Stimulated activated CD8-positive, alpha-beta memory T cell treated with anti-CD3 and anti-CD28 coated beads, Interleukin-7, amount 100 ng/mL, for 48 hours (primary cell): ENCODE measurements at places on chromosomes 2 and 18.
A peak's percentile ranks its signal among the peaks of the same experiment; 100 is the strongest.

DNA sequence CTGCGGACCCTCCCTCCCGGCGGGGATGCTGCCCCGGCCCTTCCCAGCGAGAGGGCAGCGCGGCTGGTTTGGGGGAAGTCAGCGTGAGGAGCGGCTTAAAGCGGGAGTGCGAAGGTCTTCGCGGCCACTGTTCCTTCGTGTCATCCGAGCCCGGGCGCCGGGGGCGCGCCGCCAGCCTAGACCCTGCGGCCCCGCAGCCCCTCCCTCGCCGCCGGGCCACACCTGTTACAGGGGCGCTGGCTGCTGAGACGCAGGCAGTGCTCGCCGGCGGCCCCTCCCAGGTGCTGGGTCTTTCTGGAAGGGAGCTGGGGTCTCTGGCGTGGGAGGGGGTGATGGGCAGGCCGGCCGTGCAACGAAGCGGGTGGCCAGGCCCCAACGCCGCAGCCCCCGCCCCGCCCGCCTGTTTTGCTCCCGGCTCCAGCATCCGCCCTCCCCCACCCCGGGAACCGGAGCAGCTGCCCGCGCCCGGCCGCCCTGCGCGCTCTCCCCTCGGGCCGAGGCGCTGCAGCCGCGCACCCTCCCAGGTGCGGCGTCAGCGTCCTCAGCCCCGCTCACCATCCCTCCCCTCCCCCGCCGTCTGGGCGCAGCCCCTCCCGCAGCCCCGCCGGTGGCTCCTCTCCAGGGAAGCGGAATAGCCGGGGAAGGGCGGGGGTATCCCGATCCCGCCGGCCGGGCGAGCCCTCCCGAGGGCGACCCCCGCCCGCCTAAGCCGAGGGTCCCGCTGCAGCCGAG, 727 bp downstream of the KIF1A start:
- no peak for DNase-seq

GRCh38 chr2:45652090-45653031, 886 bp downstream of the PRKCE start:
- no peak for DNase-seq

DNA sequence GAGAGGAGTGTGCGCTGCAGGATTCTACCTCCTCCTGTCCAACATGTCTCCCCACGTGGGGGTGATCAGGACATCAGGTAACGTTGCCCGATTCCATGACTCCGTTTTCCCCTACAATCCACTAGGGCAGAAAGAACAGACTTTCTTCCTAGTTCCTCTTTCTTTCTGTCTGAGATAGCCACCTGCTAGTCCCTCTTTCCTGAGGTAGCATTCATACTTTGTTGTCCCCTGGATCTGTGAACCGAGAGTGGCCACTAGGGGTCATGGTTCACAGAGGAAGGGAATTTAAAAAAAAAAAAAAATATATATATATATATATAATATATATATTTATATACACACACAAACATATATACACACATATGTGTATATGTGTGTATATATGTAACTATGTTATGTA, 210.0 kb upstream of the ZNF521 start:
- no peak for DNase-seq

DNA sequence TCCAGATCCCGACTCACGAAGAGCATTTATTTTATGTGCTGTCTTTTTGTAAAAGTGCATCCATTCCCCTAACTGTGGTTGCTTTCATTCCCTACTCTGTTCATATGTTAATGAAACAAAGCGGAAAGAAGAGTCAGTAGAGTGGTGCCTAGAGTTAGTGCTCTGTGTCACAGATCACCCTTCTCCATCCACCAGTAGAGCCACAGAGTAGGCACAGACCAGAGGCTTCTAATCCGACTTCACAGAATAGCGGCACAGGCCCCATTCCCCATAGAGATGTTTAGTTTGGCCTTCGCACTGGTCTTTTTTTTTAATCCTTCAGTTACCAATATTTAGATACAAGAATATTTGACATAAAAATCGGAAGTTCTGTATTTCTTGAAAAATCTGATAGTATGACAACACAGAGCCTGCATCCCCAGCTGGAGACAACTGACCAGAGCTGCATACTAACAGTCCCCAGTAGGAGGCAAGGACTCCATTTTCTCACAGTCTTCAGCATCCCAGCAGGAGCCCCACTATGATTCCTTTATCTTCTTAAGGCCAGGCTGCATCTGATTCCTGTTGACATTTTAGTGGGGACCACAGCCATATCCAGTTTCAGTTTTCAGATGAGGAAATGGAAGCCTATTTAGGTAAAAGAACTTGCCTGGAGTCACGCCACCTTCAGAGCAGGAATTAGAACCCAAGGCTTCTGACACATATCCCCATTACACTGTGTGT, 7.0 kb downstream of the G6PC2 start:
- no peak for DNase-seq

- no peak for DNase-seq
These were observed 83.3 kb downstream of the MALT1 start for GRCh38 chr18:58754544-58755068.

DNA sequence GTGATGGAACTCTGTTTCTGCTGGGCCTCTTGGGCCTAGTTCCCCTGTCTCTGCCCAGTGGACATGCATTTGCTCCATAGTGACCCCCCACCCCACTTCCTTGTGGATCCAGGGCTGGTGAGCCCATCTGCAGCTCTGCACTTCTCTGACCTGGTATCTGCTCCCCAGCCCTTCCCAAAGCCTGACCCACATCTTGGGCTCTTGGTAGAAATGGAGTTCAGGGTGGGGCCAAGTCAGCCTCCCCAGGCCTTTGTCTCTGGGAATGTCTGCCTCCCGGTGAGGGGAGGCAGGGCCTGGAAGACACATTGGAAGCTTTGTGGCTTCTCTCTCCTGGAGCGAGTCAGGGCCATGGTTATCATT, 6.3 kb upstream of the TRAF3IP1 start:
- no peak for DNase-seq

- no peak for DNase-seq
These were observed 124.5 kb downstream of the DCDC2C start for GRCh38 chr2:3827673-3828575.

DNA sequence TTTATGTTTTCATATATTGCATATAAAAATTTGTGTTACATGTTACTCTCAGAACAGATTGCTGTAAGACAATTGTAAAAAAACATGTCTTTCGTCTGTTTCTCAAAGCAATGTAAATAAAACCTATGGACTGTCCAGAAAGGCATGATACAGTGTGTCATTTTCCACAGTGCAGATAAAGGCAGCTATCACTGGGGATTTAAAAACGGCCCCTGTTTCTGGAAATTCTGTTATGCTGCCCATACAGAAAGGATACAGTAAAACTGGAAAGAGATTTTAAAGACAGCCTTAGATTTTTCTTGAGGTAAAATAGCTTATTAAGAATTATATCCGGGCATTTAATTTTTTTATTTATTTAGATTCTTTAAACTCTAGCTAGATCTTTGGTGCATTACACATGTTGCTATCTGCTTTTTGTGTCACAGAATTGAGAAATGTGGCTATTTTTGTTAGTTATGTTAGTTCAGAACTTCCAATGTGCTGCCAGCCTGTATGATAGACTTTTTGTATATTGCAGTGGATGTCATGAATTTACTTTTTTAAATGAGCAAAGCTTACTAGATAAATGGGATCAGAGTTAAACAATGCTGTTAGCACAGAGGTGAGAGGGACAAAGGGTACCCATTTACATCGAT, 859 bp upstream of the INO80D start:
- DNase-seq = no peak

DNA sequence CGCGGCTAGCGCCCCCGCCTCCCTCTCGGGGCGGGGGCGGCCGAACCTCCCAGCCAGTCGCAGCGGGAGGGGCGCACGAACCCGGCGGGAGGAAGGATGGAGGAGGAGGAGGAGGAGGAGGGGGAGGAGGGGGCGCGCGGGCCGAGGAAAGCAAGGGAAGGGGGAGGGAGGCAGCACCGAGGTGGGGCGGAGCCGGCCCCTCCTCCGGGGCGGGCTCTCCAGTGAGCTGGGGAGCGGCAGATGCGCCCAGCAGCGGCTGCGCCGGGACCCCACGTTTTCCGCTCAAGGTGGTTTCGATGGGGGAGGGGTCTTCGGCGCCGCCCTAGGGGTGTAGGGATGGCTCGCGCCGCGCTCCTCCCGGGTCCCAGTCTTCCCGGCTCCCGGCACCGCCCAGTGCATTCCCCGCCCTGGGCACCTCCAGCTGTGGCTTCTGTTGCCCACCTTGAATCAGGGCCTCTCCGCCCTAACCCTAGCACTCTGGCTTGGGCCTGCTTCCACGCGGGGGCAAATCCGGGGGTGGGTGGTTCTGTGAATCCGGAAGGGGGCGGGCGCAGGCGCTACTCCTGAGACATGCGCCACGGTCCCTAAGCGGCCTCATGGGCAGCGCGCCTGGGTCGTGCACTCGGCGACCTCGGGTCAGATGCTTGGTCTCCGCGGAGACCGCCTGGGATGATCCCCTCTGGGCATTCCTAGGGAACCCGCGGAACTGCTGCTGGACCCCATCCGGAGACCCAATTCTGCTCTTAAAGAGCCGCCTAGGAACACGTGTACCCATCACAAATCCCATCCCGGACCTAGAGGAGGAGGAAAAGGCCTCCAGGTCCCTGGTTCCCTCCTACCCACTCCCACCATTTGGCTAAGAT, at the start of gene FBXO41:
Gene FBXO41 (minus strand): TSS at position 183 of the 863 bp plus-strand sequence. CDS start 14,848 bp downstream, outside the sequence.
- peak; percentile 76 for DNase-seq

- DNase-seq = no peak
These were observed 107.9 kb downstream of the MAP4K4 start for GRCh38 chr2:101805152-101806088.

GRCh38 chr2:144996225-144996795, 476.4 kb upstream of the ZEB2 start:
- DNase-seq = no peak

DNA sequence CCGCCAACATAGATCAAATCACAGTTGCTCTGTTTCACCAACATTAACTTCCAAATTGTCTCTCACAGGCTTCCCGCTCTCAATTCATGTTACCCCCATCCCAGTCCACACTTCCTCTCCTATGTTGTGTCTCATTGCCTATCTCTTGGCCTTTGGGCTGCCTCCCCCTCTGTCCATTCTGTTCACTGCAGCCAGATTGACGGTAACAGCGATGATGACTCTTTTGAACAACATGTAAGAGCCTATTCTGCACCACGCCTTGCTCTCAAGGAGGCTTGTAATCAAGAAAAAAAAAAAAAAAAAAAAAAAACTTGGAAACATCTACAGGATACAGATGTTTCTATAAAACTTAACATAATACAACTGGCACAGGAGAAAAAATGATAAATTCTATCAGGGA, 77.3 kb upstream of the RMDN2 start:
- DNase-seq = no peak

GRCh38 chr18:75377926-75378325, 49.6 kb downstream of the SMIM21 start:
- no peak for DNase-seq

DNA sequence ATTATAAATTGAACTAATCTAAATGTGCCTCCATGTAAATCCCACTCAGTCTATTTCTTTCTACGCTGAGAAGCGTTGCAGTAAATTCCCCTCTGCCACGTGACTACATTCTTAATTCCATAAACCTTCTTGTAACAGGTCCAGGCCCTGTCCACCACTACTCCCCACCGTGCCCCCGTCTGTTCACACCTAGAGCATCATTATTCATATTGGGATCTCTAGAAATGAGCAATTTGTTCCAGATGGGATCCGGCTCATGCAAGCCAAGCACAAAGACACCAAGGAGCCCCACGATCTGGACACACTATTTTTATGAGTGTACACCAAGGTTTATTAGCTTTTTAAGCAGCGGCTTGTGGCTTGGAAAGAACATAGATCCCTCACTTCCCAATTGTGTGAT, 38.2 kb downstream of the BOLA3 start:
- DNase-seq = no peak

DNA sequence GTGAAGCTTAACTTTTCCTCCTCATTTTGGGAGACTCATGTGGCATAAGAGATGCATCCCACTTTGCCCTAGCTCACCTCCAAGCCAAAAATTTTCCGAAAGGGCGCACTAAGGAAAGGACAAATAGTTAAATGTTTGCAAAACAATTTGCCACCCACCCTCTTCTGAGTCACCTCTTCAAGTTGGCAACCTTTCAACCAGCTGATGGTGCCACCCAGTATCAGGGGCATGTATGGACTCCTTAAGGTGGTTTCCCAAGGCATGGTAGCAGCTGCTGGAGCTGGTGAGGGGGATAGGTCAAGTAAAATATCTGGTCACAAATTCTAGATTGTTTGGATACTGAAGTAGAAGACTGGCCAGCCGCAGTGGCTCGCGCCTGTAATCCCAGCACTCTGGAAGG, 17.2 kb upstream of the ITGAV start:
- no peak for DNase-seq

- no peak for DNase-seq
These were observed 18.7 kb downstream of the ITPRID2 start for GRCh38 chr2:181910028-181910831.

GRCh38 chr2:127011796-127012195, 95.2 kb downstream of the BIN1 start:
- DNase-seq = no peak

- DNase-seq = no peak
These were observed 51.4 kb upstream of the RIOK3 start for GRCh38 chr18:23401400-23402347.

DNA sequence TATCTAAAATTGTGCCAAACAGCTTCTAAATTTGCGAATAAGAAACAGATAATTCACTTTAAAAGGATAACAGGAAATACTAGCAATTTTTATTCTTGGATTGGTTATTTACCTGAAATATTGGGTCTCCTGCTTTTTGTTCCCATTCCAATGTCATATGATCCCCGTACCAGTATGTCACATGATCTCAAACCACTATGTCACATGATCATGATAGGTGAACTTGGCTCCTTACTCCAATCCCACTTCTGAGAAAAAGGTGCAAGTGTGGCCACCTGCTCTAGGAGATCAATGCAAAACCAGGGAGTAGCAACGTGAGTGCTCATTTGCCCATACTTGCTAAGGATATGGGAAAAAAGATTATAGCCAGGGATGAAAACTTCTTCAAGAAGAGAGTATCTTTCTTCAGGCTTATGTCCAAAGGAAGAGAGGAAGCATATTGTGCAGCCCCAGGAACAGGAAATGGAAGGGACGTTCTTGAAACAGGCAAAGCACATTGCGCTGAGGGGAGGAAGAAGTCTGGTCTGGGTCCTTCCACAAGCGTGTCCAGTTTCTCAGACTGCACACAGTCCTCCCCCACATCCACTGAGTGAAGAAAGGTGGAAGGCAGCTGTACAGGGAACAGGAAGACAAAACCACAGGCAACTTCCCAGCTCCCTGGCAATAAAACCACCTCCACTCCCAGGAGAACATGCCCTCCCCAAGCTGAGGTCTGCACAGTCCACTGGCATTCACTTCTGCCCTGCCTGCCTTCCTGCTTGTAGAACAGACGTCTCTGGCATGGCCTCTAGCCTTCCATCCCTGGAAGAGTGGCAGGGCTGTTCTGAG, at the start of gene LYG2:
Gene LYG2 (minus strand): TSS at position 176 of the 828 bp plus-strand sequence. CDS start 1,406 bp downstream, outside the sequence.
- no peak for DNase-seq

DNA sequence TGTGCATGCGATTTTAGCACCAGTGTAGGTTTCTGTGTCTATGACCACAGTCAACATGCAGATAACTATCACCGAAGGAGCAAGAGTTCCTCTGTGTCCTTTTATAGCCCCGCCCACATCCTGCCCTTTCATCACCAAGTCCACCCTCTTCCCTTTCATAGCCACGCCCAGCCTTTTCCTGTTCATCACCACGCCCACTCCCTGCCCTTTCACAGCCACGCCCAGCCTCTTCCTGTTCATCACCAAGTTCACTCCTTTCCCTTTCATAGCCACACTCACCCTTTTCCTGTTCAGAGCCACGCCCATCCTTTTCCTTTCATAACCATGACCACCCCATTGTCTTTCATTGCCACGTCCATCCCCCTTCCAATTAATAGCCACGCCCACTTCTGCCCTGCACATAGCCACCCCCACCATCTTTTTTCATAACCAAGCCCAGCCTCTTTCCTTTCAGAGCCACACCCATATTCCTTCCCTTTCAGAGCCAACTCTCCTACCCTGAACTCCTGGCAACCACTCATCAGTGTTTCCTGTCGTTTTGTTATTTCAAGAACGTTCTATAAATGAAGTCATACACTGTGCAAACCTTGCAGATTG, 273.9 kb downstream of the MYT1L start:
- peak; percentile 26 for DNase-seq
